Tongue (tissue), 3 donors: ENCODE measurements at places on chromosomes 6 and 20. TPM values are rescaled to one million over a fixed set of nuclear protein-coding genes. Genes with fewer than 3 reads are reported as not detected.
A peak's percentile ranks its signal among the peaks of the same experiment; 100 is the strongest.

The RBM12 gene
- 52.1 TPM for total RNA-seq

The POM121L2 gene
- total RNA-seq: not detected

The NRSN1 gene
- total RNA-seq: 0.51 TPM

GRCh38 chr6:44228836-44229235, 5.4 kb downstream of the SLC29A1 start:
- DNase-seq: no peak

DNA sequence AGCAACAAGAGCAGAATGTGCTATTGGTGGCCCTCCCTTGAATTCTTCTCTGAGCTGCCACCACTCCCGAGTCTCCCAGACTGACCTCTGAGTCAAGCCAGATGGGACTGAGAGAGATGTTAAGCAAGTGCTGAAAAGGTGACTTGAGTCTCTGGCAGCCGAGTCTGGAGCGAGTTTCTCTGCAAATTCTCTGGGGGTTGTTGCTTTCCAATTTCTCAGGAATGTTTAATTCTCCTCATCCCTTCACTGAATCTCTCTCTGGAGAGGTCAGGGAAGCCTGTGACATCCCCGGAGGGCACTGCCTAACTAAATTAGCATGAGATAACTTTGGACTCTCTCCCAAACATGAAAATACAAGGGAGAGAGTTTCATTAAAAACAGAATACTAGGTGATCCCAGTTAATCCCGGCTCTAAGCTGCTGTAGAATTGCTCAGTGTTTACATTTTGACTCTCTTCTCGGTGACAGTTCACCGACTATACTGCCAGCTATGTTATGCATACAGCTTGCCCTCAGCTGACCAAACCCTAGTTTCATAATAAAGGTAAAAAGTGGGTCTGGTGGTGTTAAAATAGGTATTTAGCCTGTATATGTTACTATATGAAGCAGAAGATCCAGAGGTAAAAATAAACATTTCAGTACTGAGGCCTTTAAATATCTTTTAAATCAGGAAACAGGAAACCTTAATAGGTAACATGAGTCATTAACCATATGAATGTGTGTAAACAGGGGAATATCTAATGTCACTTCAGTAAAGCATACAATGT, 157.9 kb downstream of the FOXC1 start:
- peak; percentile 38 for DNase-seq

DNA sequence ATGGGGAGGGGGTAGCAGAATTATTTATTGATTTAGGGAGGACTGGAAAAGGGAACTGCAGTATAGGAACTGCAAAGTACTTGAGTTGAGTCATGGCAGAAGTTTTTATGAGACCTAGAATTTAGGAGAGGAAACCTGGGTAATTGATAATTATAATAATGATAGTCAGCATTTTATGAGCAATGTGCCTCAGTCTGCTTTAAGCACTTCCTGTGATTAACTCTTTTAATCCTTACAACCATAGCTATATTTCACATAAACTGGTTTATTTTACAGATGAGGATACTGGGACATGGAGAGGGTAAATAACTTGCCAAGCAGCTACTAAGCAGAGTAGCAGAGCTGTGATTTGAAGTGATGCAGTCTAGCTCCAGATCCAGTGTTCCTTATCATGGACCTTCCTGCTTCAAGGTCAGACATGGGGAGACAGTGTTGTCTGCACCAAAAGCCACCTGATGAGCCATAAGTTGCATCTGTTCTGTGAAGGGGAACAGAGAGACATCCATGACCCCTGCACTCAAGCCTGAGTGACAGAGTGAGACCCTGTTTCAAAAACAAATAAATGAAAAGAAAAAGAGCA, 13.6 kb downstream of the LRRC1 start:
- no peak for DNase-seq

DNA sequence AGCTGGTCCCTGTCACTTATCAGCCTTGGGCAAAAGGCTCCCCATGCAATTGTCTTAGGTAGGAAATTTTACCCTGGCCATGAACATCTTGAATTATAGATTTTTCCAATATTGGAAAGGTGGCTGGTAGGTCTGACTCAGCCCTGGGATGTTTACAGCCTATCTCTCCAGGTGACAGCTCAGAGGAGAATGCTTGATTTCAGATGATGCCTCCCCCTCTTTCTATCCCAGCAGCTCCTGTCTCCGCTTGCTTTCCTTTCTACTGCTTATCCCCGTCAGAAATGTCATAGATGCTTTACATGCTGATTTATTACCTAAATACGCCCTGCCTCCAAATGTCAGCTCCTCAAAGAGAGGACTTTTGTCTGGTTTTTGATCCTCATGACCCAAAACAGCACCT, 109.6 kb downstream of the NFATC2 start:
- DNase-seq: no peak
